Osteoblast (primary cell): ENCODE measurements at places on chromosomes 3 and 15.

GRCh38 chr3:66819993-66820501 lies 178.1 kb upstream of the KBTBD8 start:
- DNase-seq, result no peak

DNA sequence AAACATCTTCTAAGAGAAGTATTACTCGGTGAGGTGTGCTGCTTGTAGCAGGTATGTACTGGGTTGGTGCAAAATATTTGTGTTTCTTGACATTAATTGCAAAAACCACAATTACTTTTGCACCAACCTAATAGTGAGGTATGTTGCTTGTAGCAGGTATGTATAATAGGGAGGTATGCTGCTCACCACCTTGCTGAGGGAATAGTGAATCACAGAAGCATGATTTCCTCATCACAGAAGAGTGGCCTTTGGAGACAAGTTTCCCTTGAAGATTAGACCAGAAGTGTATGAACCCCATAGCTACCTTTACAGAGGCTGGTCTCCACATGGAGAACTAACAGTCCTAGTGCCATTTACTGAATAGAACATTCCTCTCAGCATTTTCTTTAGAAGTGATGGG lies 15.5 kb downstream of the DCP1A start:
- no peak for DNase-seq

DNA sequence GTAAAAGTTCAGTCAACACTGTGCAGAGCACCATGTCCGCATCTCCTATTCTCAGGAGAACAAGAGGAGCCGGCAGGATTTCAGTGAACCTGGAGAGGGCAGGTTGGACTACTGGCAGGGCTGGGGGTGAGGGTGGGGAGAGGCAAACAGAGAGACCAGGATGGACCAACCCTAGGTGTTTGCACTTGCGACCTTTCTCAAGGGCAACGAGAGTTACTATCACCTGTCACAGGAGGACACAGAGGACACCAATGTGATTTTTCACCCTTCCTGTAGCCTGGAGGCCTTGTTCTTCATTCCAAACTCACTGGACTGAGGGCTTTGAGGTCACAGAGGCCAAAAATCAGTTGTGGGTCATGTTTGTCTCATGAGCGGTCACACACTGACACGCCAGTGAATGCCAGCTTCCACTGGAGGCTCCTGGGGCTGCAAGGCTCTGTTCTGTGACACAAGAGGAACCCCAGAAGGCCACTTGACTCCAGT lies 89.5 kb downstream of the CPN2 start:
- DNase-seq, result no peak

- DNase-seq, result no peak
These were observed 276.0 kb downstream of the UACA start for GRCh38 chr15:70487387-70487740.

DNA sequence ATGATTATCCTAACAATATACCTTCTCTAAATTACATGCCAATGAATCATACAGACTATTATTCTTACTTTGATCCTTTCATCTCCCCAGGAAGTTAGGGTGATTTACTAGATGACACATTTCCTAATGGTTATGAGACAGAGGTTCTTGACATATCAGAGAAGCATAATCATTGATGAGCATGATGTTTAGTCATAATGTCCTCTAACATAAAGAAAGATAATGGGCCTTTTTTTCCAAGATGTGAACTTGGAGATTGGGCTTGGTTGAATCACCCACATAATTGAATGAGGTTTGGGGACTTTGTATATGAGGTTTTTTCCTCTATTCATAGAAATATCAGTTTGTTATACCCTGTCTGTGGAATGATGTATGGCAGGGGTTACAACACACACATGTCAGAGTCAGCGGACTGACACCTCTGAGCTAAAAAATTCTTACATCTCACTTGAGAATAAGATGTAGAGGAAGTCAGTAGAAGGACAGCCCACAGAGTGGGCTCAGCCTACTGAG lies 69.7 kb upstream of the DCBLD2 start:
- peak; percentile 53 for DNase-seq

DNA sequence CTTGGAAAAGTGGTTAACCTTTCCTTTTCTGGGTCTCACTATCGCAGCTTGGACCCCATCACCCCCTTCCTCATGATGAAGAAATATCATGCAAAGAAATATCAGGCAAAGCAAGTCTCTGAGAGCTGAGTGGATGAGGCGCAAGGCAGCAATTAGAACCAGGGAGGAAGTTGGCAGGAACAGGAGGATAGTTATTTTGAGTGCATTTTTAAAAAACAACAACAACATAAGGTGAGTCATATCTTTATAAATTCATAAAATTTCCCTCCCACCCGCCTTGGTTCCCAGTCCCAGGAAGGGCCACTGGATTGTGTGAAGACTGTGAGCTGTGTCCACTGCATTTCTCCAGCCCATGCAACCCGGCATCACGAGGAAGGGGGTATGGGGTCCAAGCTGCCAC lies 316.9 kb upstream of the TLE3 start:
- DNase-seq, result no peak

- peak; percentile 23 for DNase-seq
These were observed 146.6 kb downstream of the TBL1XR1 start for GRCh38 chr3:177050501-177051237.

GRCh38 chr15:22878103-22878502 lies 39.6 kb downstream of the NIPA2 start:
- DNase-seq, result no peak

- peak; percentile 73 for DNase-seq
These were observed 25.9 kb upstream of the UBE2Q2 start for GRCh38 chr15:75817138-75817935.

- no peak for DNase-seq
These were observed 26.9 kb upstream of the SOX14 start for GRCh38 chr3:137737208-137737607.

DNA sequence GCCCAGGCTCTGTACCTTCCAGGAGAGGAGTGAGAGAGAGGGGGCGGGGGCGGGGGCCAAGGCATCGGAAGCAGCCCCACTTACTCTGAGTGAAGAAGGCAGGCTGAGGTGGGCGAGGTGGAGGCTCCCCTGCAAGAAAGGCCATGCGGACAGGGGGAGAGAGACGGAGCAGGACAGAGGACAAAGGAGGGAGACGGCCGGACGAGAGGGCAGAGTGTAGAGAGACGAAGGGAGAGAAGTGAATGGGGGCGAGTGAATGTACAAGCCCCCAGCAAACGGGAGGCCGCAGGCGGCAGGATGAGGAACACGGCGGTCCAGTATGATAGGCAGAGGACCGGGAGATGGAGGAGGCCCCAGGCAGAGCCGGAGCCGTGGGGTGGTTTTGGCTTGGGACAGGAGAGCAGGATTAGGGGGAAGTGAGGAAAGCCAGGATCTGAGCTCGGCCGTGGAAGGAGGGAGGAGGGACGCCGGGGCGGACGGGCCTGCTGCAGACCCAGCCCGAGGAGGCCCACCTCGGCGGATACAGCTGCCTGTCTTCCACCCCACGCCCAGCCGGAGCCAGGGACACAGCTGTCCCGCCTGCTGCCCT lies 38.8 kb downstream of the TNK2 start:
- DNase-seq, result no peak

DNA sequence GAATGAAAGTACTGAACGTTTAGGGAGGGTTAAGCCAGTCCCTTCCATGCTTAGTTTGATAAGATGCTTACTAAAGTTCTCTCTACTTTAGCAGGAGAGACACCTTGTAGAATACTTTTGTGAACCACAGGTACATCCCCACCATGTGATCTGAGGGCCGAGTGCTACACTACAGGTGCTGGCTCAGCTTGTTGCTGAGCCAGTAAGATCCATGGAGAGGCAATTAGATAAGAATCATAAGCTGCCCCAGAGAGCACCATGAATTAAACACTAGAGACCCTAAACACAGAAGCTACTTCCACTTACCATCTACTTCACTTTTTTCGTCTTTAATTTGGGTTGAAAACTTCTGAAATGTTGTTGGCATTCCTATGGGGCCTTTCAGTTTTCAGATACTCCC lies 70.5 kb upstream of the GOLGA8B start:
- DNase-seq, result no peak

GRCh38 chr3:6512172-6512800 lies 348.6 kb upstream of the GRM7 start:
- DNase-seq, result no peak

- no peak for DNase-seq
These were observed 136.8 kb downstream of the FNDC3B start for GRCh38 chr3:172176061-172176770.

- DNase-seq, result no peak
These were observed 388.3 kb downstream of the MFSD1 start for GRCh38 chr3:159189994-159190669.

GRCh38 chr3:47496892-47497291 lies 16.6 kb downstream of the ELP6 start:
- DNase-seq, result peak; percentile 72

GRCh38 chr3:8233938-8234337 lies 267.7 kb upstream of the LMCD1 start:
- no peak for DNase-seq

- DNase-seq, result no peak
These were observed 349.9 kb upstream of the TGFBR2 start for GRCh38 chr3:30256474-30256873.

- peak; percentile 13 for DNase-seq
These were observed 21.1 kb upstream of the BCL2L10 start for GRCh38 chr15:52133510-52134220.

- DNase-seq, result peak; percentile 31
These were observed 239.7 kb downstream of the PDCD6IP start for GRCh38 chr3:34038131-34038530.

GRCh38 chr15:33580526-33580925 lies 269.8 kb downstream of the RYR3 start:
- no peak for DNase-seq

DNA sequence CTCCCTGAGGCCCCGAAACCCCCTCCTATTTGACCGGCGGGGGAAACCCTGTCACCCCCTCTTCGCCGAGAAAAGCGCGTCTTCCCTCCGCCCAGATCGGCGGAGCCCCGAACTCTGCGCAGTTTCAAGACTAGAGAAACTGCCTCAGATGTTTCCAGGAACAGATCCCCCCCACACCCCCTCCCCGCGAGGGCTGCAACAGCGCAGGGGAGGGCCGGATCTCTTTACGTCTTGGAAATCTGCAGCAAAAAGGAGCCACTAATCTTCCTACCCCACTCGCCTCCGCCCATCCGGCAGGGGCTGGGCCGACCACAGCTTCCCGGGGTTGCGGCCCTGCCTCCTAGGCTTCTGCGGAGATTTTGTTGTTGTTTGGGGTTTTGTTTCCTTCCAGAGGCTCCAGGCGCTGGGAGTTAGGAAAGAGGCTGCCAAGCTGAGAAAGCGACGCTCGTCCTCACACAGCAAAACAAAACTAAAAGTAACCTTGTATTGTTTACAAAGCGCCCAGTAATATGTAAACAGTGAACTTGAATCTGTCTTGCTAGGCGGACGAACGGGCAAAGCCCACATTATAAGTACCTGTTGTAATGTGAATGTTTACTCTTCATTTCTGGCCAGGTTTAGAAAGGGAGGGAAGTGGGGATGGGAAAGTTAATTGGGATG lies 2.2 kb downstream of the FOXB1 start:
- peak; percentile 77 for DNase-seq

- no peak for DNase-seq
These were observed 251.0 kb upstream of the P2RY1 start for GRCh38 chr3:152583963-152584362.

DNA sequence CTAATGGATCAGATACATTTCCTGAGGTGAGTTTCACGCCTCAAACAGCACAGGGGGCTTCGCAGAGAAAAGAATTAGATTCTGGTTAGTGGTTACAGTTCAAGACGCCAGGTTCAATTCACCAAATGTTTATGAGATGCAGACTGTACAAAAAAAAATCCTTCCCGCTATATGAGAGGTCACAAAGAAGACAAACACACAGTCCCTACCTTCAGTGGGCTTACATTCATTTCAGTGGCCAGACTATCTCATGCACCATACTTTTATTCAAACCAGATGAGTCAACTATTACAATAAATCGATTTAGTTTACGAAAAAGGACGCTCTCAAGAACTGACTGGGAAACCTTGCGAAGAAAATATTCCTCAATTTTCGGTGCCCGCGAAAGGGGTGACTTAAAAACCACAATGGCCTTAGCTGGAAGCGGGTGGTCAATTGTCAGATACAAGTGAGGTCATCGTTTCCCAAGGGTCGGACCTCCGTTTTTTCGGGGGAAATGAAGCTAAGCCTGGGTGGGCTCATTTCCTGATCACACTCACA lies 695 bp downstream of the METTL6 start:
- peak; percentile 39 for DNase-seq

DNA sequence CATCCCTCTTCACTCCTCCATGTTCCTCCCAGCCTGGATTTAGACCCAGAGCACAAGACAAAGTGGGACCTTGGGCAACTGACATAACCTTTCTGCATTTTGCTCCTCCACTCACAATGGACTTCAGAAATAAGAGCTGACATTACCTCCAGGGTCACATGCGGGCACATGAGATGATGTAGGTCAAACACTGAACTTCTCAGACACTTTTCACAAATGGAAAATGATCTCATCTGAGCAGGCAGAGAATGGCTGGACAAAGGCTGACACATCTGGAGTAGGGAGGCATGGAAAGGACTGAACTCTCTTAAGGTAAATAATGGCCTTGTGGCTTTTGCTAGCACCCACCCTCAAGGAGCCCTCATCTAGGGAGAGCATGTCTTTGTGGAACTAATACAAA lies 849.2 kb upstream of the CFAP20DC start:
- no peak for DNase-seq

DNA sequence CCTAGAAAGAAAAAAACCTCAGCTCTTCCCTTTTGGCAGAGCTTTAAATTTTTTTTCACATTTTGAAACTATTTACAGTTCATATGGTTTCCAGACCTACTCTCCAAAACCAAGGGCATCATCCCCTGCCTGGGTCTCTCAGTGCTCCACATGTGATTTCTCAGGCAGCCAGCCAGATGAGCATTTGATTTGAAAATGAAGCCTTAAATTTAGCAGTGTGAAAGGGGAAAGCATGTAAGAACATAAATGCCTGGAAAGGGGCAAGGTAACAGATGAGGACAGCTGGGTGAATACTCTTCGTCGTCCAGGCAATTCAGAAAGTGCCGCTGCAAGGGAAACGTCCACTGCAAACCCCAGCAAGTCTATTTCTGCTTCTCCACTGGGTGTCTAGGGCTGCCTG lies 94.8 kb downstream of the ATP8B4 start:
- no peak for DNase-seq

DNA sequence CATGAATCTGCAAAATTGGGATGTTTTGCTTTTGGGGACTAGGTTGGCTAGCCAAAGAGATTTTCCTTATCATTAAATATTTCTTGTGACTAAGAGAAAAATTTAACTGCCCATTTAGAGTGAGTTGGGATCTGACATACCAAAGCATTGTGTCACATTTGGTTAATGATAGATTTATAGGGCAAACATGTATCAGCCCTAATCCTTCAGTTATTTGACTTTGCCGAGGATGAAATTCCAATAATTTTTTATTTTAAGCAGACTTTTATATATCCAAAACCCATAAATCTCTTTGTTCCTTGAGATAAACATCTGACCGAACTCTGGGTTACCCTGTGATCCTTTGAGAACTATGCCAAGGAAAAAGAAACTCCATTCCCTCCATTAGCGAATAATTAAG lies 218.9 kb downstream of the CDIN1 start:
- DNase-seq, result peak; percentile 66

- no peak for DNase-seq
These were observed 8.6 kb downstream of the ZNF445 start for GRCh38 chr3:44468572-44469520.
